Breast epithelium (tissue), 4 donors: ENCODE measurements at places on chromosomes 6 and 20. TPM values are rescaled to one million over a fixed set of nuclear protein-coding genes. Genes with fewer than 3 reads are reported as not detected.

RSPH4A gene
- 0.80 TPM for total RNA-seq

TDRD6 gene
- total RNA-seq = 2.5 TPM

TSHZ2 gene
- total RNA-seq = 106 TPM

MDFI gene
- 36.1 TPM for total RNA-seq

HLA-DPA1 gene
- 116 TPM for total RNA-seq

SLC17A2 gene
- not detected for total RNA-seq

HTR1E gene
- not detected for total RNA-seq

GRM1 gene
- total RNA-seq = 0.16 TPM

CRIP3 gene
- total RNA-seq = 1.9 TPM

VAPB gene
- 18.7 TPM for total RNA-seq

PLN gene
- 4.6 TPM for total RNA-seq

RALGAPB gene
- total RNA-seq = 73.6 TPM
